ENCODE measurements at places on chromosomes 1 and 21.

- DNase-seq, result no peak
These were observed 316.9 kb upstream of the SGIP1 start for GRCh38 chr1:66217021-66217420.

- DNase-seq, result no peak
These were observed at the start of gene WNT9A for GRCh38 chr1:227947676-227948492. Gene WNT9A, minus strand, starts transcription at chr1:227947932. Its CDS starts 45 bp downstream, at chr1:227947887.

- no peak for DNase-seq
These were observed 657.6 kb downstream of the LMO4 start for GRCh38 chr1:87986130-87986866.

- DNase-seq, result peak; percentile 62
These were observed 38.6 kb upstream of the EPS8L3 start for GRCh38 chr1:109802136-109802900.

- DNase-seq, result no peak
These were observed 35.2 kb downstream of the POFUT2 start for GRCh38 chr21:45252448-45252925.

DNA sequence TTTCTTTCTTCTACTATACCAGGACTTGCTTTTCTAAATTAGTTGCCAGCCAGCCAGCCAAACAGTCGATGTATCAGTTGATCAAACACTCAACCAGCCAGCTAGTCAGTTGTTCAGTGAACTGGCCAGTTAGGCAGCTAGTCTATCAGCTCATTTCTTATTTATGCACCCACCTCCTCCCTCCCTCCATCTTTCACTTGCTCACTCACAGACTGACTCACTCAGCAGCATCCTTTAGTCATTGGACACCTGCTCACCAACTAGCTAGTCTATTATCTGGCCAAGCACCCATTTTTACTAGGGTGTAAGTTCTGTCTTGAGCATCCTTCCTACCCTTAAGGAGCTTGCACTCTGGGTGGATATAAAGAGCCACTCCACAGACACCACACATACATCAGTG, 5.9 kb upstream of the SPRR4 start:
- DNase-seq, result no peak

DNA sequence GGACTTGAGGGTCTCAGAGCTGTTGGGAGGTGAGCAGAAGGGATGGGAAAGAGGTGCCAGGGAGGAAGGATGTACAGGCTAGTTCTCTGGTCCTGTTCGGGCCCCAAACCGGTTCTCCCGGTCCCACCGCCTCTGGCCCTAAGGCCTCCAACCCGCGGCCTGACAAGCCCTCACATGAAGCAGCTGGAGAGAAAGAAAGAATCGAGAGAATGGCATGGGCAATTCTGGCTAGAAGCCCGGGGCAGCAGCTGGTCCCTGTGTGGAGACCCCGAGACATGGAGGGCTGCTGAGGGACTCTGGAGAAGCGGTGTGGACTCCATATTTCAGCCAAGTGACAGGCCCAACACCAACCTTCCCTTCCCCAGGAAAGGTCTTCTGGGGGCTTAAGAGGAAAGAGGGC, 730 bp downstream of the CDC42SE1 start:
- no peak for DNase-seq

DNA sequence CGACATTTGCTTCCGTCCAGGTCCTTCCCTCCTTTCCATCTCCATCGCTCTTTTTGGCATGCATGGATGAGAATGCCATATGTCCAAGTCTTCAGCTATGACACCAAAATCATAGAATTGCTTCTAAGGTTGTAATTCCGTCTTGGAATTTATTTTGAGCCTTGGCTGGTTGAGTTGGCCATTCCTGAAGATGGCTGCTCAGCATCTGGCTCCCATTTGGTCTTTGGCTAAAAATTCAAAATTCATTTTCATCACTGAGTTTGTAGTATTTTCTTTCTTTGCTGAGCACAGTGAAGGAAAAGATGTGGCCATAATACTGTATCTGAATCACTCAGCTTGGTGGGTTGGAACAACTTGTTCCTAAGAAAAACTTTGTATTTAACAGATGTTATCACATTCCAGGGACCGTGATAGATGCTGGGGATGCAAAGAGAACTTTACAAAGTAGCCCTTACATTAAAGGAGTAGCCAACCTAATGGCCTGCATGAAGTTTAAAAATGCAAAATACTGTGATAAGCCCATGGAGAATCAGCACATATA, 15.6 kb downstream of the JUN start:
- DNase-seq, result no peak
